ENCODE measurements at places on chromosomes 12 and 14. TPM values are rescaled to one million over a fixed set of nuclear protein-coding genes. Genes with fewer than 3 reads are reported as not detected.

- no peak for DNase-seq
Observed at GRCh38 chr12:26149968-26150500, 25.2 kb upstream of the BHLHE41 start.

DNA sequence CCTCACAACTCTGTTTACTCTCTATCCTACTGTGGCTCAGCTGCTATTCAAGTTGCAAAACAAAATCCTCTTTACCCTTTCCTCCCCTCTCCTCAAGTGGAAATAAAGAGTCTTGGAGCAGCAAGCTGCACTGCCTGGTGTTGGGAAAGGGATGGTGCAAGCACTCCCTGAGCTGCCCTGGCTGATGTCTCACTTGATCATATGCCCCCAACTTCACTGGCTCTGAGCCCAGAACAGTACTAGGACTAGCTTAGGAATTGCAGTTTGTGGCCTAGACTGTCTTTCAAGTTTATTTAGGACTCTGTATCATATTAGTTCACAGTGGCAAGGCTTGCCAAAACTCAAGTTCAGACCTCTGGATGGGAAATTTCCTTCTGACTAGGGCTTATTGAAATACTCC is 1683.8 kb upstream of the SEL1L start:
- DNase-seq = no peak

GRCh38 chr12:82857276-82857675 is 170.6 kb downstream of the TMTC2 start:
- no peak for DNase-seq

RHOJ gene
- 0.28 TPM for total RNA-seq

TUNAR gene
- total RNA-seq = 0.10 TPM
